ENCODE measurements at places on chromosomes 16 and 17. TPM values are rescaled to one million over a fixed set of nuclear protein-coding genes. Genes with fewer than 3 reads are reported as not detected.

The GFAP gene
- 8.2 TPM for total RNA-seq

The KRTAP3-1 gene
- total RNA-seq: not detected

The UBALD1 gene
- 7.4 TPM for total RNA-seq

The EVI2A gene
- total RNA-seq: not detected

The KIF18B gene
- total RNA-seq: 0.15 TPM

The CDH1 gene
- 94.8 TPM for total RNA-seq

The SEPTIN12 gene
- total RNA-seq: not detected

DNA sequence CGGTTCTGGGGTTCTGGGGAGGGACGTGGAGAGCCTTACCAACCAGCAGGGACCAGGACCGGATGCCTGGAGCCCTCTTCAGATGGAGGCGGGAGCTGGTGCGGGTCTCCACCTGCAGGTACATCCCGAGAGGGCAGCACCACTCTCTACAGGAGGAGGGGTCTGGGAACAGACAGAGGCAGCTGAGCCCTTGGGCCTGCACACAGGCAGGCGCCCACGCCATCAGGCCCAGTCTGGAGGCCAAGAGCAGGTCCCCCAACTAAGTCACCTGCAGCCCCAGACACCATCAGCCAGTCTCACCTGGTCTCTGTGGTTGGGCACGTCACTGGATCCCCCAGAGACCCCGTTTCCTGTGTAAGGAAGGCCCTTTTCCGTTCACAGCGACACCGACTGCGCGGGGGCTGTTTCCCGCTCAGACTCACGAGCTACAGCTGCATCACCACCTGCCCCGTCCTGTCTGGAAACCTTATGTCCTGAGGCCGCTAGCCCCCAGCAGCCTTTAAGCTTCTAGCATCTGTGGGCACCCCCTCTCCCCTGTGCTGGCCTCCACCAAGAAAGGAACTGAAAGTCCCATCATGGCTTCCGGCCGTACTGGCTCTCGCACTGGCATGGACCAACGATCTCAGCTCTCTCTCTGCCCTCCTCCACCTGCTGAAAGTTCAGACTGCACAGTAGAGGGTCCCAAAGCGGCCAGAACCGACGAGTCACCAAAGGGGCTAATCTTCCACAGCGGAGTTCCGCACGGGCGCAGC, 1.2 kb downstream of the CYBC1 start:
- DNase-seq: no peak

- DNase-seq: no peak
Observed at GRCh38 chr16:72426386-72426785, 254.4 kb upstream of the PMFBP1 start.

GRCh38 chr16:30027588-30028437, 3.3 kb downstream of the TLCD3B start:
- DNase-seq: no peak

DNA sequence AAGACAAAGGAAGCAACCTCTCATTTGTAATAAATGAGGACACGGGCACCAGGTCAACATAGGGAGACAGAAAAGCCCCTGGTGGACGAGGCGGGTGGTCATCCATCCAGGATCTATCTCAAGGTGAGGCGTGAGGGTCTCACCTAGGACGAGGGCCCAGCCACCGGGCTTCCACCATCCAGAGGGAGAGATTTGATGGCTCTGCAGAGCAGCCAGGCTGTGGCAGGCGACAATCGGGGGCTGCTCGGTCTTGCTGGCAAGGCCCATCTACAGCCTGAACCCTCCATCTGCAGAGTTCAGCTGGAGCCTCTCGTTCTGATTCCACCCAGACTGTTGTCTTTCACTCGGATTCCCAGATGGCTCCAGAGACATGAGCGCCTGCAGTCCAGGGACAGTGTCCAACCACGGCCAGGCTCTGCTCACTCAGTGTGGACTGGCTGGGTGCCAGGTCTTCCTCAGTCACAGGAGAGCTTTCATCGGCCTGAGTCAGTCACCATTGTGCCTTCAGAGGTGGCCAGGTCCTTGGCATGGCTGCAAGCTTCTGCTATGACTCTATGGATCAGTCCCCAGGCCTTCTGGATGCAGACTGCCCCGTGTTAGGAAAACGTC, 5.9 kb downstream of the LITAFD start:
- DNase-seq: no peak

GRCh38 chr17:81895400-81895799, 3.9 kb downstream of the ANAPC11 start:
- DNase-seq: no peak

DNA sequence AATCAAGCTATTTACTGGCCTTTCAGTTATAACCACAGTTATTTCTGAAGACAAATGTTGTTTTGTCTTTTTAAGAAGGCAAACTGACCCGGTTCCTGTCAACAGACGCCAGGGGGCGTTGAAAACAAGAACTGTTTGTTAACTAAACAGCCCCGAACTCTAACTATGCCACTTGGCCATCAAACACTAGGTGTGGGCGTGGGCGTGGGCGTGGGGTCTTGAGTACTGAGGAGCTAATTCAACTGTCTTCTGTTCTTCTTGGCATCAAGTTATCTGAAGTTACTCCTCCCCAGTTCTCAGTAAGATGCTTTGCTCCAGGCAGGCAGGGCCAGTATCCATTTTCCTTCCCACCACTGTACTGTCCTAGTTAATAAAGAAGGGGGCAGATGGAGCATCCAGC, 63.3 kb upstream of the MTMR4 start:
- peak; percentile 50 for DNase-seq

GRCh38 chr16:63283721-63284120, 1247.5 kb upstream of the CDH8 start:
- DNase-seq: peak; percentile 42

DNA sequence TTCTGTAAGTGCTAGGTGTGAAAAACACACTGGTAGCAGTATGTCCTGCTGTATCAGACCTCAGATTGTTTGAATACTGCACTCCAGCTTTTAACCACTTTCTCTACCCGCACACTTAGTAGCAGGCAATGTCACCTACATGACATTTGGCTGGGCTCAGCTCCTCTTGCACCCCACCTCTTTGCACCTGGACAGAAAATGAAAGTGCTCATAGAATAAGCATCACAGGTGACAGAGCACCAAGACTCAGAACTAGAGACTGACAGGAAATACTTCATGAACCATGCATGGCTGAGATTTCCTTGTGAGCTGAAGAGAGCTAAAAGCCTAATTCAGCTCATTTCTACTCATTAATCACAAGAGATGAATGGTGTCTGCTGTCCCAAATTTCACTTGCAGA, 1014.2 kb upstream of the CDH8 start:
- no peak for DNase-seq

DNA sequence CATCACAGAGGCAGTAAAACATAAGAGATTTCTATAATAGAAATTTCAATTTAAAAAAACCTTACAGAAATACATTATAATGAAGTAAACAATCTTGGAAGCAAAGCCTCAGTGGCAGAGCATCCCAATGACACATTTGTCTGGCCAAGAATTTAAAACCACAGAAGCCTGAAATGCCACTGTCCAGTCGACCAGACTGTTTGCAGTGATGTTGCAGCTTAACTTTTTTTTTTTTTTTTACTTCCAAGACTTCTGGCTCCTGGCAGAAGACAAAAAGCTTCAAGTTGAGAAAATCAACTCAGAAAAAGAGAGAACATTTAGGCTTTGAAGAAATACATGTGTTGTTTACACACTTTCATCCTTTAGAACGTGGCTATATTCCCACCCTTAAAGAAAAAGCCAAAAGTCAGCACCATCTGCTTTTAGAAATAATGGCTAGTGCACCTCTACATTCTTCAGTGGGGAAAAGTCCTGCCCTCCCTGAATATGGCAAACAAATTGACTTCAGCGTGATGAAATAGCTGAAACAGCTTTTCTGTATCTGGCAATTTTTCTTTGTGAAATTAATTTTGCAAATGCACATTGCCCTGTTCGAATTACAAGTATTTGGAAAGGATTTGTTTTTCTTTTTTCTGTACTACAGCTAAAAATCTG, 205.5 kb upstream of the MON1B start:
- peak; percentile 73 for DNase-seq

DNA sequence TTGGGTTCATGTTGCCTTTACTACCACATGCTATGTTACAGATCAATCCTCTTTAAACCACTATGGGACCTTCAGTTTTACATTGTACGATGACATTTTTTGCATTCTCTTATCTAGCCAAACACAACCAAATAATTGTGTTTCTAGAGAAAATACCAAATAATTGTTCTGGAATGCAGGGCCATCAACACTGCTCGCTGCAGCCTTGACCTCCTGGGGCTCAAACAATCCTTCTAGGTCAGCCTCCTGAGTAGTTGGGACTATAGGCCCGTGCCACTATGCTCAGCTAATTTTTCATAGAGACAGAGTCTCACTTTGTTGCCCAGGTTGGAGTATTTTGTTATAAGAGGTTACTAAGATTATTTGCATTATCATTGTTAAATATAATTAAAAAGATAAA, 237.5 kb upstream of the PMFBP1 start:
- no peak for DNase-seq

- no peak for DNase-seq
Observed at GRCh38 chr17:50799582-50799981, 32.3 kb upstream of the ANKRD40CL start.

DNA sequence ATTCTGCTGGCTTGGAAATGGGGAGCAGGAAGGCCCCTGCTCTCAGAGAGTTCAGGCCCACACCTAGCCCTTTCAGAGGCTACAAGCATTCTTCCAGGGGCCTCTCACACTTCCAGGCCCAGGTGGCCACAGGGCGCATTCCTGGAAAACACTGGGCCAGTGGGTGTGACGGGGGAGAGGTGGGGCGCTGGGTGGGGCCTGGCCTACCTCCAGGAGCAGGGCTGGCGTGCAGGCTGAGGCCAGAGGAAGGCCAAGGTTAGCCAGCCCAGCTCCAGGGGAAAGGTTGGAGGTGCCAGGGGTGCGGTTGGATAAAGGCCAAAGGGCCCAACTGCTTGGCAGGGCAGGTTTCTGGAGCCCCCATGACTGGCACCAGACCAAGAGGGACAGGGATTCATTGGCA, 198.2 kb downstream of the MAF start:
- no peak for DNase-seq

DNA sequence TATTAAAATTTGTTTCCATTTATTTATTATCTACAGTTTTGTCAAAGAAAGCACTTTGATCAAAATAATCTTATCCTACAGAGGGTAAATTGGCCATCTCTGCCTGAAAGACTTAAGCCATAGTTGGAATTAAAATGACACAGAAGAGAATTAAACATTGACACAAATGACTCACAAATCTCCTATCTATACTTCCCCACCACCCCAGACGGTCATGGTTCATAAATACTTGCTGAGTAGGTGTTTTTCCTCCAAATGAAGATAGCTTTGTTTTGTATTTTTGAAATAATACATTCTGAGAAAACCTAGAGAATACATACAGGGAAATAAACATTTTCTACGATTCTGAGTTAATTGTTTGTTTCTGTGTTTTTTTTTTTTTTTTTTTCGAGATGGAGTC, 142.8 kb downstream of the MAP2K6 start:
- peak; percentile 33 for DNase-seq

- no peak for DNase-seq
Observed at GRCh38 chr16:85448557-85449190, 164.4 kb upstream of the GSE1 start.

GRCh38 chr17:62963296-62963695, 2.7 kb upstream of the TANC2 start:
- peak; percentile 77 for DNase-seq

- no peak for DNase-seq
Observed at GRCh38 chr17:64354396-64354795, 36.3 kb downstream of the PECAM1 start.

GRCh38 chr16:84486126-84486525, 18.3 kb downstream of the MEAK7 start:
- DNase-seq: no peak

DNA sequence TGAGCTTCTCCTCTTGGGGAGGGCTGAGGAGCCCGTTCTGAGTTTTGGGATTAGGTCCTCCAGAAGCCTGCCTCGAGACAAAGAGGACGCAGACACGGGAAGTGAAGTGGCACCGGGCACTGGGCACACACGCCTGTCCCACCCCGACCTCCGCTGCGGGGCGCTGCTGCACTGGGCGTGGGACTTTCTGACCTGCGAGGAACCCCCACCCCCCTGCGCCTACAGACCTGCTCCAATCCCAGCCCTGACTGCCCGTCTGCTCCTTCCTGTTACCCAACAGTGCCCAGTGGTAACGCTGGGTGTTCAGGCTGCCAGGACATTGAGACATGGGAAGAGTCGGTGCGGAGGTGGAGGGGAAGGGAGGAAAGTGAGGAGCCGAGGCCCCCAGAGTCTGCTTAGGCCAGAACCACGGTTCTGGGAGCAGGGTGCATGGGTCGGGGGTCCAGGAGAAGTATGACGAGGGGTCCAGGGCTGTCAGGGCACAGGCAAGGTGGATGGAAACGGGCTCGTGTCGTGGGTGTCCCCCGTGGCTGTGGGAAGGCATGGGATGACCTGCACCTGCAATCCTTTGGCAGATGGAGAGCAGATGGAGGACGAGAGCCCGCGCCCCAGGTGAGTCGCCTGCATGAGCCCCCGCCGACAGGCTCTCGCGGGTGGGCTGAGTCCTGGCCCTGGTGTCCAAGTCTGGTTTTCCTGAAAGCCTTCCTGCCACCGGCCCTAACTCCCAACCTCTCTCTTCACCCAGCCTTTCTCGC, 112.0 kb upstream of the CREBBP start:
- no peak for DNase-seq

DNA sequence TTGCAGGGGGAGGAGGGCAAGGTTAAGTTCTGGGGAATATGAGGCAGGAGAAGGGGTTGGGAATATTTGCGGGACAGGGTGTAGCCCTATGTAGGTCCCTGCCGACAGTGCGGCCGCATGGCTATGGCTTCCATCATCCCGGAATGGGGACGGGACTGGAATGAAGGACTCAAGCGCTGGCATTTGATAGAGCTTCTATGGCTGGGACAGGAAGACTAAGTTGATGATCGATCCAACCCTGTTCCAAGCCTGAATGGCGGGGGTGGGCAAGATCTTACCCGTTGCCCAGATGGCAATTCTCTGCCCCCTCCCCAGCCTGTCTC, 47.1 kb downstream of the SRCIN1 start:
- DNase-seq: no peak

- DNase-seq: no peak
Observed at GRCh38 chr17:8345052-8345690, 5.5 kb downstream of the ODF4 start.
